PC-3 (cell line): ENCODE measurements at places on chromosomes 5 and 9. TPM values are rescaled to one million over a fixed set of nuclear protein-coding genes. Genes with fewer than 3 reads are reported as not detected.

- no peak overlapping the region for H3K4me3 ChIP-seq
- no peak for DNase-seq
- peaks cover 10% of the 10 kb centered on the region; the same call in 1 of the 2 replicates for H3K36me3 ChIP-seq
- no peaks in the 10 kb centered on the region for H3K27me3 ChIP-seq
- H3K27ac ChIP-seq: no peak overlapping the region
These were observed 283.6 kb downstream of the ARHGAP26 start for GRCh38 chr5:143053780-143054179.

DNA sequence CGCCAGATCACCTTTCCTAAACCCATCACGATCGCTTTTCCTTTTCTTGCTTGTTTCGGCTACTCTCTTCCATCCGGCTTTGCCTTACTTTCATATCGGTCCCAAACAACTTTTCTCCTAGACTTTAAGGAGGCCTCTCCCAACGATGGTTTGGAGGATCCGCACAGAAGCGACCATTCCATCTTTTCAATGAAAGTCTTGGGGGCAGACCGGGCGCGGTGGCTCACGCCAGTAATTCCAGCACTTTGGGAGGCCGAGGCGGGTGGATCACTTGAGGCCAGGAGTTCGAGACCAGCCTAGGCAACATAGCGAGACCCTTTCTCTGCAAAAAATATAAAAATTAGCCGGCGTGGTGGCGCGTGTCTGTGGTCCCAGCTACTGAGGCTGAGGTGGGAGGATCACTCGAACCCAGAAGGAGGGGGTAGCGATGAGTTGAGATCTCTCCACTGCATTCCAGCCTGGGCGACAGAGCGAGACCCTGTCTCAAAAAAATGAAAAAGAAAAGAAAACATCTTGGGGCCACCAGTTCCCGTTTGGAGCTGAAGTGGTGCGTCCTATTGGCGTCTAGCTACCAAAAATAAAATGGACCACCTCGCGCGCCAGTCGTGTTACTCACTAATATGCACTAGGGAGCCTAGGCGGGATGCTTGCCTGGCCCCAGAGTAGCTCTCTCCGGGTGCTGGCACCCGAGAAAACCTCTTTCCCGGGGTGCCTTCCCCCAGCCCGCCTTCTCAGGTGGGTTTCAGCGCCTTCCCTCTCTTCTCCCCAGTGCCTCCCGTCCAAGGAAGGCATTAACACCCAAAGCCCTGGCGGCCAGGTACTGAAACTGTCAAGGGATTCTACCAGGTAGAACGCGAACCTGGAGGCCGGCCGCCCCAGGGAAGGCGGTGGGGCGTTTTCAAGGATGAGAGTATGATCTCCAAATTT is 800 bp upstream of the AP3B1 start:
- H3K27me3 ChIP-seq: no peaks in the 10 kb centered on the region
- H3K4me3 ChIP-seq: peak overlapping the region; percentile 98
- H3K27ac ChIP-seq: no peak overlapping the region
- peaks cover 5% of the 10 kb centered on the region; the same call in 1 of the 2 replicates for H3K4me1 ChIP-seq
- no peaks in the 10 kb centered on the region for H3K36me3 ChIP-seq

DNA sequence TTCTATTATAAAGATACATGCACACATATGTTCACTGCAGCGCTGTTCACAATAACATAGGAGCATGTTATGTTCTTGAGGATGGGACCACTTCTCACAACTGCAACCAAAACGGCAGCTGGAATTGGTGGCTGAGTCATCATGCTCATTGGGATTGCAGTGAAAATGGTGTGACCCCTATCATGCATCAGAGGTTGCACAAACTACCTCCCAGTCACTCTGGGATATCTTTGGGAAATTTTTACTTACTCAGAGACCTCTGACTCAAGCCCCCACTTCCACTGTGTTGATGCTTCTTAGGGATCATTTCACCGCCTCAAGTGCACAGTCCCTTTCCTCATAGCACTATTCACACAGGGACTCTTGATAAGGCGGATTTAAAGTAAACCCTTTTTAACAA is 474.1 kb downstream of the BNC2 start:
- H3K4me1 ChIP-seq: peaks cover 20% of the 10 kb centered on the region
- no peak overlapping the region for H3K27ac ChIP-seq
- no peak for DNase-seq
- no peaks in the 10 kb centered on the region for H3K36me3 ChIP-seq
- H3K4me3 ChIP-seq: no peak overlapping the region
- H3K27me3 ChIP-seq: no peaks in the 10 kb centered on the region

DNA sequence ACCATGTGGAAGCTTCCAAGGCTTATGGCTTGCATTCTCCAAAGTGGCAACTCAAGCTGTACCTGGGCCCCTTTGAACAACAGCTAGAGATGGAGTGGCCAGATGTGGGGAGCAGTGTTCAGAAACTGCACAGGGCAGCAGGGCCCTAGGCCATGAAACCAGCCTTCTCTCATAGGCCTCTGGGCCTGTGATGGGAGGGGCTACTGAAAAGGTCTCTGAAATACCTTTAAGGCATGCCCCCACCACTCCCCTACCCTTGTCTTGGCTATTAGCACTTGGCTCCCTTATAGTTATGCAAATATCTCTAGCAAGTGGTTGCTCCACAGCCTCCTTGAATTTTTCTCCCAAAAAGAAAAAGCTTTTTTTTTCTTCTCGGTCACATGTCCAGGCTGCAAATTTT is 1014.6 kb downstream of the DTWD2 start:
- DNase-seq: no peak
- no peak overlapping the region for H3K4me3 ChIP-seq
- H3K27me3 ChIP-seq: no peaks in the 10 kb centered on the region
- H3K36me3 ChIP-seq: no peaks in the 10 kb centered on the region
- H3K4me1 ChIP-seq: no peaks in the 10 kb centered on the region
- no peak overlapping the region for H3K27ac ChIP-seq

Gene TMOD1
- total RNA-seq: not detected in 2 replicates
